ENCODE measurements at places on chromosomes 1 and 21.

- no peak for DNase-seq
Measured at GRCh38 chr1:76124196-76124595, 49.6 kb downstream of the ST6GALNAC3 start.

- DNase-seq = no peak
Measured at GRCh38 chr1:94629259-94630181, 88.0 kb upstream of the F3 start.

DNA sequence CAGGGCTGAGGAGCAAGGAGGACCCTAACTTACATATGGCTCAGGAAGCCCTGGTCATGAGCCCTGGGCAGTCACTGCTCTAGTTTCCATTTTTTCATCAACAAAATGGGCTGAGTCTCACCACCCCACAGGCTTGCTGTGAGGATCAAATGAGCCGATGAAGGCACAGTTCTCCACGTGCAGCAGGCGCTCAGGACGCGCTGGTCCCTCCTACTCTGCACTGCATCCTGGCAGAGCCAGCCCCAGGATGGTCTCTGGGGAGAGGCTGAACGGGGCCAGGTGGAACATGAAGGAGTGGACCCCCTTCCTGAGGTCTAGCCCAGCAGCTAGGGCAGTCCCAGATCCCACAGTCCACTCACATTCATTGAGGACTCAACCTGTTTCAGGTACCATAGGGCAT, 349.3 kb downstream of the PTPRU start:
- no peak for DNase-seq

DNA sequence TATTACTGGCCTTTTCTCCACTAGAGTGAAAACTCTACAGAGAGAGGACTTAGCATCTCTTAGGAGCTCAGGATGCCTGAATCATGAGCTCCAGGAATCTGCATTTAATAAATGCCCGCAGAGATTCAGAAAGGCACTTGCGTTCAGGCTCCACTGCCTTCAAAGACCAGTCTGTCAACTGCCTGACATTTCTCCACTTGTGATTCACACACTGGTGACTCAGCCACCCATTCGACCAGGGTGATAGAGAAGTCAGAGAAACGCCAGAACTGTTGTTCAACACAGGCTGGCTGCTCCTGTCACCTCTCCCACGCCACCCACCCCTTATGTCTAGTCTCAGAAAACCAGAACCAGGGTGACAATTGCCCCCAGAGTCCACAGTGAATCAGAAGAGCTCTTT, 26.9 kb upstream of the LBR start:
- peak; percentile 58 for DNase-seq

DNA sequence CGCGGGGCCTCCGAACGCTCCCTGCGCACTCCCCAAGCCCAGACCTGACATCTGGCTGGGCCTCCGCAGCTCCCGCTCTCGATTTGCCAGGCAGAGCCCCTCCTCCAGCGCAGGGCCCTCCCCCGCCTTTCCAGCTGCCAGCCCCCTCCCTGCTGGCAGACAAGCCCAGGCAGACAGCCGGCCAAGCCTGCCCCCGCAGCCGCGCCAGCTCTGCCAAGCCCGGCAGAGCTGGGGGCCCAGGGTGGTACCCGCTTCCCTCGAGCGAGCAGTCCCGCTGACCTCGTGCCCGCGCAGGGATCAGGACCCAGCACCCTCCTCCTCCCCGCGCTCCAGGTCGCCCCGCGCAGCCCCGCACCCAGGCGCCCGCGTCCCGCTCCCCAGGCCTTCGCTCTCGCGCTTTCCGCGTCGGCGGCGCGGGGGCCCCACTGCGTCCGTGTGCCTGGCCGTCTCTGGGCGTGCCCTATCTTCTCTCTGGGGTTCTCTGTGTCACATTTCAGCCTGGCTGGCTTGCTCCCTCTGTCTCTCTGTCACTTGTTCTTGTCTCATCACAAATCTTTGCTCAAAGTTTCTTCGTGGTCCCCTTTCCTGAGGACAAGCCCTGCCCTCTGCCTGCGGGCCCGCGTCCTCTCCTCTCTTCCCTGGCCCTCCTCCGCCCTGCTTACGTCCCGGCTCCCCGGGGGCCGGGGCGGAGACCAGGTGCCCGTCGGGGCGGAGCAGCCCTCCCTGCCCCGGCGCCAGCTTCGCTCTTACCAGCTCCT, 580 bp downstream of the INKA2 start:
- no peak for DNase-seq

DNA sequence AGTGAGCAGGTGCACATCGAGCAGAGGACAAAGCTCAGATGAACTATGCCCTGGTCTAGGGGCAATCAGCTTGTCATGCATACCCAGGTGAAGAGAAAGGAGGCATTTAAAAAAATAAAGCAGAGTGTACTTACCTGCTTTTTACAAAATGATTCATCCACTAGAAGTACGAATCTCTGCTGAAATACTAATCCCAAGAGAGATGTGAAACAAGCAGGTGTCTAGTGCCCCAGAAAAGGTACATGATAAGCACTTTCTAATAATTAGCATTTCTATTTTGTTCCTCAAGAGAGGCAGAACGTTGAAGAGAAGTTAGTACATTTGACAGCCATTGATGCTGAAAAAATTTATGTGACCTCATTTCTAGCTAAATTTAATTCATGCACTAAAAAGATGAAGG, 31.1 kb downstream of the CHODL start:
- DNase-seq = no peak

DNA sequence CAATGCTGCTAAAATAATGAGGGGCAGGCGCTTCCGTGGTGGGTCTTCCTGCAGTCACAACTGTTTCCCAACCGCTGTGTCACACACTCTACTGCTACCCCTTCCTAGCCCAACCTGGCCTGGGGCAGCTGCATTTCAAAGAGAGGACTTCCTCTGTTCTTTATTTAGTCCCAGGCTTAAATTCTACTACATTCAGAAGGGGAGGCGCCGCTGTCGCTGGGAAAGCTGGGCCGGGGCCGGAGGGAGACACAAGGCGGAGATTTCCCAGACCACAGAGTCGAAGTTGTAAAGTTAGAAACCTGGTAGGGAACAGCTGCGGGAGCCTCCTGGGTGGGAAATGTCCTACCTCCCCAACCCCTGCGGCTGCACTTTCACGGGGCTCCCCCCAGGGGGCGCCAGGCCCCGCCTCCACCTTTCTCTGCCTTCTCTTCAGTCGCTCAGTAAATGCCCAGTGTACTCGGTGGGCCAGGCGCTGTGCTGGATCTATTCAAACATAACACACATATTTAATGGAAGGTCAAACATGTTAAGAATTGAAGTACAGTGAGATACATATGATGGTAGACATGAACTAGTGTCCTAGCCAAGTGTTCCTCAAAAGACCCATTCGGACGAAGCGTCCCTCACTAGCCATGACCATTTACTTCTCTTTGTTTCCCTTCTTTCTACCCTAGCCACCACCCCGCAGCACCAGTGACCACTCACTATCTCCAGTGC, 23.1 kb downstream of the DYRK3 start:
- DNase-seq = no peak

All from GM04503 (cell line).